ENCODE measurements at places on chromosomes 3 and 15.

- peaks cover 41% of the 10 kb centered on the region for H3K4me1 ChIP-seq
- no peaks in the 10 kb centered on the region for H3K27me3 ChIP-seq
- H3K4me3 ChIP-seq, result no peak overlapping the region
- peaks cover 1% of the 10 kb centered on the region for H3K36me3 ChIP-seq
These were observed 27.1 kb upstream of the TPRG1 start for GRCh38 chr3:189144645-189145044.

DNA sequence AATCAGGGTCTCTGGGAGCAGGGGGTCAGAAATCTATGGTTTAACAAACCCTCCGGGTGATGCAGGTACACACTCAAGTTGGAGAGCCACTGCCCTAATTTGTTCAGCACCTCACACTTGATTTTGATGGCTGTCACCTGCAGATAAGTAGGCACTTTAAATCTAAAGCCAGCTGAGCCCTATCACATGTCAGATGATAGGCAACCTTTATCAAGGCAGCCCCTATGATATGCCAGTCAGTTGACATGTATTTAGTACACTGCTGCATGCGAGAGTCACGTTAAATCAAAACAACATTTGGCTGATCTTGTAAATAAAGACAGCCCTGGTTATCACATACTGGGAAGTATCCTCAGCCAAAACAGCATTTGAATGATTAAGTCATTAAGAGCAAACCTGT, 104.4 kb upstream of the MCTP2 start:
- H3K36me3 ChIP-seq, result no peaks in the 10 kb centered on the region
- no peak overlapping the region for H3K27ac ChIP-seq
- H3K4me1 ChIP-seq, result peaks cover 8% of the 10 kb centered on the region
- H3K4me3 ChIP-seq, result no peak overlapping the region
- DNase-seq, result no peak
- peaks cover 38% of the 10 kb centered on the region for H3K27me3 ChIP-seq

GRCh38 chr15:89770041-89770440, 6.1 kb upstream of the MESP2 start:
- H3K4me1 ChIP-seq, result no peaks in the 10 kb centered on the region
- H3K36me3 ChIP-seq, result no peaks in the 10 kb centered on the region
- no peak overlapping the region for H3K27ac ChIP-seq
- peaks cover 7% of the 10 kb centered on the region for H3K27me3 ChIP-seq
- H3K4me3 ChIP-seq, result no peak overlapping the region

DNA sequence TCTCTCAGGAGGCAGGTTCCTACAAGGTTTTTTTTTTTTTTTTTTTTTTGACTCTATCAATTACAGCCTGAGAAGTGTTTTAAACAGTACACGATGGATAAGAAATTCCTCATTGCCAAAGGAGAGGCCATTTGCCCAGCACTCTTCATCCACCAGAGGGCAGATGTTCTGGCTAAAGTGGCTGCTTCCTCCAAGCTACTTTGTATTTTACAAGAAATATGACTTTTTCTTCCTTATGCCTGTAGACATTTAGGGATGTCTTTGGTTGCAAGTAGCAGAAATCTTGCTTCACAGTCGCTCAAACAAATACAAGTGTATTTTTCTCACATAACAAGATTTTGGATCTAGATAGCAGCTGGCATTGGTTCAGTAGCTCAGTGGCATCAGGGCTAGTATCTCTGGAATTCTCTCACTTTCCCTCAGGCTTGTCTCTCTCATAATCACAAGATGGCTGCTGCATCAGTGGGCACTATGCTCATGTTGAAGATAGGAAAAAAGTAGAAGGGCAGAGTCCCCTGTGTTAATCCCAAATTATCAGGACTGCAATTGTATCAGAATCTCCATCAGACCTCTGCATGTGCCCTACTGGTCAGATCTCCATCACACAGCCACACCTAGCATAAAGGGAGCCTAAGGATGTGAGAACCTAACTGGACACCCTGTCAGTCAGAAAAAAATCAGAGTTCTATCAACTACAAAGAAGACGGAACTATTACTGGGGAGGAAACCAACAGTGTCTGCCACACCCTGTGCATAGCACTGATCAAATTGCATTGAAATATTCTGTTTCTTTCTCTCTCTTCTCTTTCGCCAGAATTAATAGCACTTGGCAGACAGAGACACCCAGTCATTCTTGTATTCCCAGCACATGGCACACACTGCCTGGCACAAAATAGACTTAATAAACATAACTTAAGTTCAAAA, 138.9 kb upstream of the COL8A1 start:
- H3K27me3 ChIP-seq, result no peaks in the 10 kb centered on the region
- no peaks in the 10 kb centered on the region for H3K4me1 ChIP-seq
- H3K4me3 ChIP-seq, result no peak overlapping the region
- DNase-seq, result no peak
- no peaks in the 10 kb centered on the region for H3K36me3 ChIP-seq
- no peak overlapping the region for H3K27ac ChIP-seq

DNA sequence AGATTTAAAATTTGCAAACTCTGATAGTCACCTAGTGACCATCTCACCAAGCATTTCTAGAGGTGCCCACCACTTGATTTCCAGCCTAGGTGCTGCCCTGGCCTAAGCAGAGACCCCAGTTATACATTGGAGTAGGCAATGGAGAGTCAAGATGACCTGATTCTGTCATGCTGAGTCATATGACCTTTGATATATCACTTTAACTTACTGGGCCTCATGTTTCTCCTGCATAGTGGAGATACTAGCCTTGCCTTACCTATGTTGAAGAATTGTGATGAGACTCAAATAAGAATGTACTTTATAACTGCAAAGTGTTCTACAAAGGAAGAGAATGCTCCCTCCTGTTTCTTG, 75.5 kb upstream of the XCR1 start:
- DNase-seq, result no peak
- H3K27ac ChIP-seq, result peak overlapping the region; percentile 28
- H3K27me3 ChIP-seq, result no peaks in the 10 kb centered on the region
- peaks cover 86% of the 10 kb centered on the region for H3K4me1 ChIP-seq
- H3K4me3 ChIP-seq, result no peak overlapping the region

GRCh38 chr3:182732232-182733015, 60.9 kb upstream of the ATP11B start:
- no peak overlapping the region for H3K27ac ChIP-seq
- no peaks in the 10 kb centered on the region for H3K36me3 ChIP-seq
- H3K4me1 ChIP-seq, result peaks cover 11% of the 10 kb centered on the region

DNA sequence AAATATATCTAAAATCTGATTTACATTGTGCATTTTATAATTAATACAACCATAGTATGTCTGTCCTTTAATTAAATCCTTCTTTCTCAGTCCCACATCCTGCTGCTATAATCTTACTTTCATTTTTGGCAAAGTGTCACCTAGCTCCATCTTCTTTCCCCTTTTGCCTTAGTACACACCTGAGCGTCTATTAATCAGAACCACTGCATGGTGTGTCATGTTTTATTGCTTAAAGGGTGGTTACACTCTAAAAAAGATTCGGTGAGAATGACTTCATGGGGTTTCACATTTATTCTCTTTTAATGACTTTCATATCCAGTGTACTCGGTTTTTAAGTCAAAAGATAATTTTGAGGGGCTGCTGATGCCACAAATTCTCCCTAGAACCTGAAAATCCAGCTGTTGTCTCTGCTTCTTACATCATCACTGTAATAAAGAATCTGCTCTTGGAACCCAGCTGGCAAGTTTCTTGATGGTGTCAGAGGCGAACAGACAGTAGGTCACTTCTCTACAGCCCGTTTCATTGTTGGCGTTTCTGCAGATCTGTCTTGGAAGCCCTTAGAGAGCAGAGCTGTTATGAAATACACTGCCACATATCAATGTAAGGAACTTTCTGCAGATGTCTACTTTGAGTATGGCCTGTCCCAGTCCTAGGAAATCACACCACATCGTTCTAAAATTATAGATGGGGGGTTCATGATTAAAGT, 99.7 kb downstream of the TIGIT start:
- H3K4me3 ChIP-seq, result peak overlapping the region; percentile 27
- no peak for DNase-seq
- H3K27ac ChIP-seq, result no peak overlapping the region
- no peaks in the 10 kb centered on the region for H3K27me3 ChIP-seq
- peaks cover 21% of the 10 kb centered on the region for H3K4me1 ChIP-seq
- no peaks in the 10 kb centered on the region for H3K36me3 ChIP-seq

DNA sequence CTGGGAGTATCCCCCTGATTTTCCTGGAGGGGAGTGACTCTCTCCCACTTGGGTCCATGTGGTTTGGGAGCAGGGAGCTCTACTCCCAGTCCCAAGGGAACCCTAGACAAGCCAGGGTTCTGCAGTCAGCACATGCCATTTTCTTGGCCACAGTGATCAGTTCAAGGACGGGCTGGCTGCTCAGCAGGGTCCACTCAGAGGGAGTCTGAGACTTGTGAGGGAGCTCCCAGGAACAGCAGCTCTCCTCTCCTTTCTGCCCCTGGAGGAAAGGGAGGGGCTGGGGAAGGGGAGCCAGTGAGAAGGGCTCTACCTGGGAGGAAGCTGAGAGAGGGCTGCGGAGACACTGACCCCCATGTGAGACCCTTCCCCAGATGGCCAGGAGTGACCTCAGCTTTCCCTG, 29.1 kb upstream of the LMCD1 start:
- H3K36me3 ChIP-seq, result no peaks in the 10 kb centered on the region
- no peak overlapping the region for H3K4me3 ChIP-seq
- H3K4me1 ChIP-seq, result no peaks in the 10 kb centered on the region
- H3K27ac ChIP-seq, result no peak overlapping the region
- no peaks in the 10 kb centered on the region for H3K27me3 ChIP-seq

DNA sequence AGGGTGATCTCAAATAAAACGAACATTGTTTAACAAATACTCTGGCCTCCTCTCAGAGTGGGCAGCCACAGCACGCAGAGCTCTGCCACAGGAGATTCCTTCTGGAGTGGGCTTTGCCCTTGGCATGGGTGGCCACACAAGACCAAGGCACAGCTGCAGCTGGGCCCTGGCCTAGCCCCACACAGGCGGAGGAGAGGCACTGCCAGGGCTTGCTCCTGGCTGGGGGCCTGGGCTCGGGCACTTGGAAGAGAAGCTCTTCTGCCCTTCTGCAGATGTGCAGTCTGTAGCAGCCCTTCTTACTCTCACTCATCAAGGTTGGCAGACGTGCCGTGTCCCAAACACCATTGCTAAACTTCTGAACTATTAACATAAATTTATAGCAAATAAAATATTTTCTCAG, 67.2 kb downstream of the CRTC3 start:
- peaks cover 52% of the 10 kb centered on the region for H3K36me3 ChIP-seq
- no peak for DNase-seq
- peaks cover 68% of the 10 kb centered on the region for H3K4me1 ChIP-seq
- H3K4me3 ChIP-seq, result no peak overlapping the region
- H3K27ac ChIP-seq, result peak overlapping the region; percentile 90

DNA sequence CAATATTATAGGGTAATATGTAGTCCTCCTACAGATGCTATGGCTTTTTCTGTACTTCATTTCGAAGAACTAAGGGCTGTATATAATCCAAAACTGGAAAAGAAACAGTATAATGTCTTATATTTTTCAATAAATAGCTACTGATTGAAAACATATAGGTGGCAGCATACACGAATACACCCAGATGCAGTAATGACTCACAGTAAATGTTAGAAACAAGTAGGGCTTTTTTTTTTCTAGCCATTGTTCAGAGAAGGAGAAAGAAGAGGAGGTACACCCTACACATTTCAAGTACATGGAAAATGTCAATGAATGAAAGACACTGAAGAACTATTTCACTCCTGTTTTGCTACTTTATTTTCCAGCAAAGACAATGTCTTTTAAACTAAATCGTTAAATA, 9.4 kb downstream of the DAZL start:
- DNase-seq, result no peak
- peaks cover 78% of the 10 kb centered on the region for H3K27me3 ChIP-seq
- no peak overlapping the region for H3K27ac ChIP-seq
- H3K36me3 ChIP-seq, result peaks cover 2% of the 10 kb centered on the region

GRCh38 chr3:79598594-79598993, 169.2 kb downstream of the ROBO1 start:
- no peaks in the 10 kb centered on the region for H3K4me1 ChIP-seq
- H3K27me3 ChIP-seq, result no peaks in the 10 kb centered on the region
- DNase-seq, result no peak
- H3K36me3 ChIP-seq, result no peaks in the 10 kb centered on the region
- H3K4me3 ChIP-seq, result no peak overlapping the region

- H3K36me3 ChIP-seq, result no peaks in the 10 kb centered on the region
- no peak overlapping the region for H3K4me3 ChIP-seq
- peaks cover 5% of the 10 kb centered on the region for H3K4me1 ChIP-seq
- H3K27ac ChIP-seq, result no peak overlapping the region
These were observed 55.0 kb downstream of the RHCG start for GRCh38 chr15:89441295-89441812.

DNA sequence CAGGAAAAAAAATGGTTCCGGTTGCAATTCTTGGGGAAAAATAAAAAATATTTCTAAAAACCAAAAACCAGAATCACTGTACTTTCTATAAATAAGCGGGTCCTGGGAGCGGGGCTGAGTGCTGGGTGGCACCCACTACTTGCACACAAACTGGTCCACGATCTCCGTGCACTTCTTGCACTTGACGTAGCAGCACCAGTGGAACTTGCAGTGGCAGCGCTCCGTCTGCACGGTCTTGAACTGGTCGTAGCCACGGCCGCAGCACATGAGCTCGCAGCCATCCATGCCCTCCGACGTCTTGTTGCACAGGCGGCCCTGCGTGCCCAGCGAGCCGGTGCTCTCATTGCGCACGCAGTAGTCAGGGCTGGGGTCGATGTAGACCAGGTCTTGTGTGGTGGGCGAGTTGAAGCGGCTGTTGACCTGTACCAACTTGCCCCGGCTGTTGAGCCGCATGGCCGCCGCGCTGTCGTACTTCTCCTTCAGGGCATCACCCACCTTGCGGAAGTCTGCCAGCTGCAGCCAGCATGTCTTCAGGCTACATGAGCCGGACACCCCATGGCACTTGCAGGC, 17.1 kb downstream of the WNT5A start:
- H3K27me3 ChIP-seq, result no peaks in the 10 kb centered on the region
- no peak for DNase-seq
- H3K4me1 ChIP-seq, result no peaks in the 10 kb centered on the region
- no peak overlapping the region for H3K4me3 ChIP-seq
- H3K36me3 ChIP-seq, result no peaks in the 10 kb centered on the region

- H3K27me3 ChIP-seq, result peaks cover 54% of the 10 kb centered on the region
- no peak overlapping the region for H3K4me3 ChIP-seq
- peaks cover 2% of the 10 kb centered on the region for H3K36me3 ChIP-seq
- no peaks in the 10 kb centered on the region for H3K4me1 ChIP-seq
- DNase-seq, result no peak
- H3K27ac ChIP-seq, result no peak overlapping the region
These were observed 419.8 kb upstream of the THBS1 start for GRCh38 chr15:39161096-39161495.

GRCh38 chr3:25547103-25547502, 117.6 kb downstream of the TOP2B start:
- no peak for DNase-seq
- H3K27ac ChIP-seq, result no peak overlapping the region
- H3K27me3 ChIP-seq, result peaks cover 5% of the 10 kb centered on the region
- H3K36me3 ChIP-seq, result no peaks in the 10 kb centered on the region
- no peak overlapping the region for H3K4me3 ChIP-seq

- H3K4me3 ChIP-seq, result no peak overlapping the region
- H3K27me3 ChIP-seq, result peaks cover 21% of the 10 kb centered on the region
- H3K27ac ChIP-seq, result no peak overlapping the region
- no peak for DNase-seq
These were observed 5.2 kb upstream of the SPINK8 start for GRCh38 chr3:48338635-48339034.

Data from activated CD8-positive, alpha-beta memory T cell treated with anti-CD3 and anti-CD28 coated beads, Interleukin-2, amount 10 ng/mL, durations not matched to agents 7 days and 5 days (primary cell).